ENCODE measurements at places on chromosomes 7 and 10.

DNA sequence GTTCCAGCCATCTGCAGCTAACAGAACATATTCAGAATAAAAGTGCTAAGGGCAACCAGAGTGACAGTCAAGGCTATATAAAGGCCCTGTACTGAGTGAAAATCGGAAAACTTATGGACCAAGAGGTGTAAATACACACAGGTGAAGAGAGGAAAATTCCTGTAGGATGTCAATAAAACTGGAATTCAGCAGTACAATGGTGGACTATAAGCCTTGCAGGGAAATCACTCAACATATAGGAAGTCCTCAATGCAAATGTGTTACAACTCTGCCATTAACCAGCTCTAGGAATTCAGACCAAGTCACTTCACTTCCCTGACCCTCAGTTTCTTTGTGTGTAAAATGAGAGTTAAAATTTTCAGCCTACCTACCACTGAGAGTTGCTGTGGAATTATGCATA lies 7.7 kb downstream of the USP6NL start:
- DNase-seq, result no peak

DNA sequence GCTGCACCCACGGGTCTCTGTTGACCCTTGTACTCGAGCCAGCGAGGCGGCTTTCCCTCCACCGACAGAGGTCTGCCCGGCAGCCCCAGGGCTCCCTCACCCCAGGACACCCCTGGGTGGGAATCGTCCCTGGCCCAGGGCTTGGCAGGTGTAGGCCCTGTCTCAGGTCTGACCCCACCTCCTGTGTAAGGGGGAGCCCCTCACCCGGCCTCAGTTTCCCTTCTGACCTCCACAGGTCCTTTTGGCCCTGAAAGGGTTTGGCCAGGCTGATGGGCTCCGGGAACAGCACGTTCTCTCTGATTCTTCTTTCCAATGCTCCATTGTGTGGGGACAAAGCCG lies 25.0 kb upstream of the ELFN1 start:
- DNase-seq, result no peak

- DNase-seq, result no peak
These were observed 18.5 kb downstream of the ARMC10 start for GRCh38 chr7:103093429-103093828.

DNA sequence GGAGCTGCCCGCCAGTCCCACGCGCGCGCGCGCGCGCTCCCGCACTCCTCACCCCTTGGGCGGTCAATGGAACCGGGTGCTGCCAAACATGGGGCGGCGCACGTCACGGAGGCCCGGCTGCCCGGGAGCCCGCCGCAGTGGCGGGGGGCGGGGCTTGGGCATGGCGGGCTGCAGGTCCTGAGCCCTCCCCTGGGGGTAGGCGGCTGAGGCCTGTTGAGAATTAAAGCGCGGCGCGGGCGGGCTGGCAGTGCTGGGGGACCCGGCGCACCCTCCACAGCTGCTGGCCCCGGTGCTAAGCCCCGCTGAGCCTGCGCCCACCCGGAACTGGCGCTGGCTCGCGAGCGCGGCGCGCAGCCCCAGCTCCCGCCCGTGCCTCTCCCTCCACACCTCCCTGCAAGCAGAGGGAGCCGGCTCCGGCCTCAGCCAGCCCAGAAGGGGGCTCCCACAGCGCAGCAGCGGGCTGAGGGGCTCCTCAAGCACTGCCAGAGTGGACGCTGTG lies 634.2 kb downstream of the ANKRD7 start:
- no peak for DNase-seq

- DNase-seq, result no peak
These were observed 25.5 kb upstream of the C10orf67 start for GRCh38 chr10:23370106-23370505.

DNA sequence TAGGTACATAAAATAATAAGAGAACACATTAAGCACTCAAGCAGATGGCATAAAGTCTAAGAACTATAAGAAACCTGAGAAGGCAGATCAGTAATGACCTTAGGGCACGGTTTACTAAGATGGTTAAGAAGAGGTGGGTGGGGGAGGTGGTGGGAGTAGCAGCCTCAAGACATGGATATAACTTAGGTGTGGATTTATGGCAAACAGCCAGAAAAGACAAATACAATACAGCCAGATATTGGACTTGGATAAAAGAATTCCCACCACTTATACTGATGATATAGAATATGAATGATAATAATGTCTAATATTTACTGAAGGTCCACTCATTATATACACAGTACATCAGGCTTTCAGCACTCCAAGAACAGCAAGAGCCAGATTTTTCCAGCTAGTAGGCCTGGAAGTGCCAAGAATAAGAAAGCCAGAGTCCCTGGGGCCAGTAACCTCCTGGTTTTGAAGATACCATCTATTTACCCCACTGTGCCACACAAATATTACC lies 11.9 kb downstream of the DPY19L1 start:
- DNase-seq, result no peak

DNA sequence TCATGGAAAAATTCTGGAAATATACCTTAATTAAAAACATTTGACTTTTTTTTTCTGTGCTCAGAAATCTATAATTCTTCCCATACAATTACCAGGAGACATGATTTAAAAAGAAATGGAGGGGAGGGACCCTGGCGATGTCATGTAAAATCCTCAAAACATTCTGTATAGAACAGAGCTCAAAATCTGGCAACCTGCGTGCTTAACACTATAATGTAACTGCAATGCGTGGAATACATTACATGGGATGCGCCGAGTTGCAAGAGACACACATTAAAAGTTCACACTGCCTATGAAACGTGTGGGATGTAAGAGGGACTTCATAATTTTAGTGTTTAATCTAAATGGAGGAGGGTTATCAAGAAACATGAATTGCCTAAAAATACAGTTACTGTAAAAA lies 215.0 kb downstream of the GLI3 start:
- DNase-seq, result no peak

- no peak for DNase-seq
These were observed 162.1 kb downstream of the CHCHD3 start for GRCh38 chr7:132919771-132920170.

- no peak for DNase-seq
These were observed at the start of gene ADAMTS14 for GRCh38 chr10:70672165-70673042. ADAMTS14 (plus strand) TSS chr10:70672506; CDS start chr10:70672803, 297 bp downstream.

DNA sequence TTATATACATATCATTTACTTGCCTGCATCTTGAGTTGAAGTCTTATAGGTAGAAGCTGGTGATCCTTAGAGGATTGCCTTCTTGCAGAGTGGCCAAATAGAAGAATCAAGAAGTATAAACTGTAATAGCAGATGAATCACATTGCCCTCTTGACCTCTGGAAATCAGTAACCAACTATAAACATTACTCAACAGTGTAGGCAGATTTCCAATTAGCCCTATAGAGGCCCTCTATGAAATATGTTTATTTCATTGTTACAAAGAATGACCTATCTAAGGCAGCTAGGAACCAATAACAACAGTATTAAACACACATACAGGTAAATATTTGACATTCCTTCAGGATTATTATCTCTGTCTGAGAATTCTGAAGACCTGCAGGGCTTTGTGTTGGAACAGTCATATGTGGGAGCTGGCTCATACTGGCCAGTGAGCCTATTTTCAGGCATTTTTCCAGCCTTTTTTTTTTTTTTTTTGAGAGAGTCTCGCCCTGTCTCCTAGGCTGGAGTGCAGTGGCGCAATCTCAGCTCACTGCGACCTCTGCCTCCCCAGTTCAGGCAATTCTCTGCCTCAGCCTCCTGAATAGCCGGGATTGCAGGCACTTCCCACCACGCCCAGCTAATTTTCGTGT lies 7.2 kb upstream of the SRI start:
- DNase-seq, result no peak

DNA sequence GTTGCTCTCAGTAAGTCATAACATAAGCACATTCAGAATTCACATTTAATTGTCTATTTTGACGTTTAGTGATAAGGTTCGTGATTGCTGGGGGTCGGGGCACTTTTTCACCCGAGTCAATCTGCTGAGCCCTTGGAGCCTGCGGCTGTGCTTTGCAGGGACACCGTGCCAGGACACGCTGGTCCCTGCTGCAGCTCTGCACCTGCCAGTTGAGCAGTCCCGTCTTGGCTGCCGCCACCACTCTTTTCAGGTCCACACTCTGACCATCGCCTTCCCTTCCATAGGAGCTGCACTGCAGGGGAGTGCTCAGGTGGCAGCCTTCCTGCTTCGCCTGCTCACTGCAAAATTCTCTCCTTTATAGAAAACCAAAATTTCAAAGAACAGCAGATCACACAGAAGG lies 36.4 kb downstream of the CUL1 start:
- DNase-seq, result no peak

- DNase-seq, result no peak
These were observed 89.2 kb downstream of the SPAG6 start for GRCh38 chr10:22434521-22434920.

GRCh38 chr7:47677664-47678063 lies 95.8 kb upstream of the TNS3 start:
- DNase-seq, result no peak

Data from activated CD4-positive, alpha-beta memory T cell treated with anti-CD3 and anti-CD28 coated beads, Interleukin-2, amount 10 ng/mL, durations not matched to agents 7 days and 5 days (primary cell).